ENCODE measurements at places on chromosomes 2 and 18.

DNA sequence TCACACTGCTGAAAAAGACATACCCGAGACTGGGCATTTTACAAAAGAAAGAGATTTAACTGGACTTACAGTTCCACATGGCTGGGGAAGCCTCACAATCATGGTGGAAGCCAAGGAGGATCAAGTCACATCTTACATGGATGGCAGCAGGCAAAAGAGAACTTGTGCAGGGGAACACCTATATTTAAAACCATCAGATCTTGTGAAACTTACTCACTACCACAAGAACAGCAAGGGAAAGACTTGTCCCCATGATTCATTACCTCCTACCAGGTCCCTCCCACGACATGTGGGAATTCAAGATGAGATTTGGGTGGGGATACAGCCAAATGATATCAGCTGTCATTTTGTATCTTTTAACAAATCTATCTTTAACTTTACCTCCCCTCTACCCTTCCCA, 251.1 kb upstream of the RASGRP3 start:
- DNase-seq = no peak

DNA sequence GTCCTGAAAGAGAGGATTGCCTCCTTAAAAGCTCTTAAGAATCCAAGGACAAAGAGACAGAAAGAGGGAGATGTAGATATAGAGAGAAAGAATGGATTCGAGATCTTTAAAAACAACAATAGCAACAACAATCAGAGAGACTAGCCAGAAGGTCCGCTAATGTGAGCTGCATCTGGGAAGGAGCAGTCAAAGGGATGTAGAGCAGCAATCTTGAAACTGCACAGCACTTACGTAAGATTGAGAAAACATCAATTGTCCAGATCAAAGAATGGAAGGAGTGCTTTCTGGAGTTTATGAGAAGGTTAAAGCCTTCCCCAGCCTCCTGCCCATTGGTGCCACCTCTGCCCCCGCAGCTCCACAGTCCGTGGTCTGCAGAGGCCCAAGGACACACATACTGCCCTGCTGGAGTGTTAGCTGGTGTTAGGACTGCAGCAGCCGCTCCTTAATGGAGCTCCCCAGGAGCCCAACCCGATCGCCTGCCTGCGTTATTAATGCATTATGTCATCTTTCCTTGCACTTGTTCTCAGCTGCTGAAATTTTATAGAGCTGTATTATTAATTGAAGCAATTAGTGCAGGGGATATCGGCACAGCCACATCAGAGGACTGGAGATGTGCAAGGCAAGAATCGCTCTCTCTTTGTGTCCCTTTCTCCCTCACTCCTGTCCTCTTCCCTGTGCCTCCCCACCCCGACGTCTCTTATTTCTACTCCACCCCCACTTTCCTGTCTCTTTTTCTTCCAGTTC, 94.2 kb upstream of the STPG4 start:
- no peak for DNase-seq

- DNase-seq = no peak
Measured at GRCh38 chr2:240236217-240237111, 96.0 kb upstream of the OTOS start.

DNA sequence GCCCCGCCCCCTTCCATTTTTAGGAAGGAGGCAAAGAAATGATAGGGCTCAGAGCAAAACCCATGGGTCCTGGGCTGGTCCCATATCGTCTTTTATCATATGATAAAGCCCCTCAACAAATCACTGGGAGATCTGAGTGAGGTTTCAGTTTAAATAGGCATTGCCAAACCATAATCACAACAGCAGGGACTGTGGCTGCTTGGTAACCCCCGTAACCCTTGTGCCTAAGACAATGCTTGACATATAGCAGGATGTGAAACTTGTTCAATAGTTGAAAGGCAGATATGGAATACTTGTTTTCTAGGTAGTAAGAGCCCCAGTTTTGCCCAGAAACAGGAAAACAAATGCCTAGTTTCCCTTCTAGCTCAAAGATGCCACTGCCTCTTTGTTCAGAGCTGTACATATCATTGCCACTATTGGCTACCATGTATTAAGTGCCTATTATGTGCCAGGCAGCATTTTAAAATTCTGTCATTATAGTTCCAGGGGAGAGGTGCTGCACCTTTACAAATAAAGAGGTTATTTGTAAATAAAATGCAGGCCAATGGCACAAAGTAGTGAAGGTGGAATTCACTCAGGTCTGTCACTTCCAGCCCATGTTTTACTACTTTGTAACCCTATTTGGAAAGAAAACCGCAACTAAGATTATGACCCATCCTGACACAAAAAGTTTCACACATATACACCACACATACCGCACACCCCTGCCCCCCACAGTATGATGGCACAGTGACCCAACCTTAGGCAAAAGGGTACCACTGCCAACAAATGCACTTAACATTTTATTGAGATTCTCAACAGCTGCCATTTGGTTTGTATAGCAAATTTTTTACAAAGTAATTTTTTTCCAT, 14.2 kb downstream of the NAGK start:
- DNase-seq = no peak

GRCh38 chr2:106339132-106339531, 129.1 kb downstream of the RGPD3 start:
- no peak for DNase-seq

DNA sequence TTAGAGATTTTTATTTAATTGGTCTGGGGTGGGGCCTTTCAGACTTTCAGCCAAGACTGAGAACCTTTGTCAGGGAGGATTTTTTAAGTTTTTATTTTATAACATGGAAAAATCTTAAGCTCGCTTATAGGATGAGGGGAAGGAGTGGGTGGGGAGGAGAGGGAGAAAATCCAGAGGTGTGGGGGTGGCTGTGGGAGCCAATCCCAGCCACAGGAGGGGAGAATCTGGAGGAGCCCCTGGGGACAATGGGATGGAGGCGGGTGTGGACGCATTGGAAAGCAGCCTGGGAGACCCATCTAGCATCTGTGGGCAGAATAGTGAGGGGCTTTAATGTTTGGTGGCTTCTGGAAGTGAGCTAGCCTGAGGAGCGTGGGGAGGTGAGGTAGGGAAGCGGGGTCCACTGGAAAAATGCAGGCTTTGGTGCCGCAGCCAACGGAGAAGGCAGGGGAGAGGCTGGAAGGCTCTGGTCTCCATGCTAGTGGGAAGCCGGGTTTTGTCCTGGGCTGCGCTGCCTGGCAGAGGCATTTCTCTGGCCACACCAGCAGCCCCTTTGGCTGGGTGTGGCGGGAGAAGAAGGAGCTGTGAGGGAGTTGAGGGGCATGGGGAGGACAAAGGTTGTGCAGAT, 11.5 kb upstream of the INPP5D start:
- no peak for DNase-seq

- DNase-seq = no peak
Measured at GRCh38 chr18:57220480-57220879, 73.6 kb downstream of the BOD1L2 start.

DNA sequence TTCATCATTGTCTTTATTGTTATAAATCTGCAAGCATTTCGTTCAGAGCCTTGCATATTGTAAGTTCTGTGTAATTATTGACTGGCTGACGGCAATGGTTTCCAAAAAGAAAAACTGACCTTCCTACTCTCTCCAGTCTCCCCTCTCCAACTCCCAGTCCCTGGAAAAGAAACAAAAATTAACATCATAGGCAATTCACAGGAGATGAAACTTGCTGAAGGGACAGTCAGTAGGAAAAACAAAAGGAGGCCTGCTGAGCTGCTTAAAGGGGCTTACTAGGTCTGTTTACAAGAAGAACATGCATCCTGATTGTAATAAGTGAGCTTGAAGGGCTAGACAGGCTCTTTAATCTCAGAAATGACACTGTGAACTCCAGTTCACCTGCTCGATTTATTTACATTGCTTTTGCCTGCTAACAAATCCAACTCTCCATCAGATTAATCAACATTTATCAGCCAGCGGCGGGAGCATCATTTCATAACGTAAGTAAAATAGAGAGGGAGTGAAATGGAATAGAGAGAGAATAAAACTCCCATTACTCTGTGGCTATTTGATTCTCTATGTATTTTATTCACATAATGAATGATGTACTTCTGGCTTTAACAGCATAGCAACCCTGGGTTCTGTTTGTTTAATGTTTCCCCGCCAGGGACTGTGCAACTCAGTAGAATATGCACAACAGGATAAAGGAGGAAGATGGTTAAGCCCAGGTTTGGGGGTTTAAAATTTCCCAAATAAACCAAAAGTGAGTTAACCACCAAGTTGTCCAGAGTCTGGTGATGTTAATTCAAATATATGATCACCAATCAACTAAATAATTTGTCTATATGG, 256.7 kb upstream of the SETBP1 start:
- no peak for DNase-seq

GRCh38 chr18:6950641-6951040, 167.0 kb downstream of the LAMA1 start:
- DNase-seq = no peak

DNA sequence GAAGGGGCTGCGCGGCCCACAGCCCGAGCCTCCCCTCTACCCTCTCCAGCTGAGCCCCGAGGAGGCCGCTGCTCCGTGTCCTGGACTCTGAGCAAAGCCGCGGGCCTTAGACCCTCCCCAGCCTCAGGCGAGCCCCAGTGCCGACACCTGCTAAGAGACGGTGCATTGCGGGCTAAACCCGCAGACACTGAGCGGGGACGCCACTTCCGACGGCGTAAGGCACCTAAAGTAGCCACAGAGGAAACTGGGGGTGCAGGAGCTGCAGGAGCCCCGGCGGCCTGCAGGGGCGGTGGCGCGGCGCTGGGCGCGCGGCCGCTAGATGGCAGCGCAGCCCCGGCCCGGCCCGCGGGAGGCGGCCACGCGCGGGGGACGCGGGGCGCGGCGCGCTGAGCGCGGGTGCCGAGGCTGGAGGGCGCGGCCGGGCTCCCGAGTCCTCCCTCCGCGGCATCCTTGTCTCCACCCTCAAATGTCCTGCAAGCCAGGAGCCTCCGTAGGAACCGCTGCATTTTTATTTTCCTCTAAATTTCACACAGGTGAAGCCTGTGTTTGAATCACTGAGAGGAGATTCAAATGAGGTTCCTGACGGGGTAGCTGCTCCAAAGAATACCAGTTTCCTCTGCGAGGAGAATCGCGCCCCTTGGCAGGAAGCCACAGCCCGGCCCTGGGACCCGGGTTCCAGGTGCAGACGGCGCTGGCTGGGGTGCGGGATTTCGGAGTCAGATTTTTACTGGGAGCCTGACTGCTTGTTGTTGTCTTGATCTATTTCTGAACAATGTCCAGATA, 650.5 kb downstream of the GALR1 start:
- DNase-seq = peak; percentile 13

DNA sequence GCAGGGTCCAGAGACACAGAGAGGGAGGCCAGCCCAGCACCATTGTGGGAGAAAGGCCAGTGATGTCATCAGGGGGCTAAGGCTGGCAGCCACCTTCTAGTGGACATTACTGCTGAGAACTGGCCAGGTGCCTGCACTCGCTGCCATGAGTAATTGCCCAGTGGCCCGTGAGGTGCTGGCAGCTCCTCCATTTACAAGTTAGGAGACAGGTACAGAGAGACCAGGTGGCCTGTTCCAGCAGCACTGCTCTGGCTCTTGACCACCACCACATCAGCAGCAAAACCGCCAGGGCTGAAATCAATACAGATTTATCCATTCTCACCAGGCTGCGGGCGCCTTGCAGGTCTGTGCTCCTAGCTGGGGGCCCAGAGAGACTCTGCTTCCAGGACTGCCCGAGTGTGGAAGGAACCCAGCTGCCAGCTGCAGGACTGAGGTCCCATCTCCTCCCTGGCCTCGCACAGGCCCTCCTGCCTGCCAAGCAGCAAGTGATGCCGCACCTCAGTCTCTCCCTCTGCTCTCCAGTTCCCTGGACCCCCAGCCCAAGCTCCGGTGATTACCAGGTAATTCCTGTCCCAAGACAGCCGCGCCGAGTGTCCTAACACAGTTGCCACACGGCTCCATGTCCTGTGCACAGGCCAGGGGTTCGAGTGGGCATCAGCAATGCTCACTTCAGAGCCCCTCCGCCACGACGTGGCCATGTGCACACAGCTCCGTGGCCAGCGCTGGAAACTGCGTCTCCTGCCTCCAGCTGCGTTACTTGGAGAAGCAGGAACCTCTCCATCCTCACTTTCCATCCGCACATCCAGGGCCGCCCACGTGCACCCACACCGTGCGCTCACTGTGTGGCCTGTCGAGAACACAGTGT, 101.0 kb upstream of the CTDP1 start:
- DNase-seq = no peak

GRCh38 chr2:71620116-71620515, 166.8 kb downstream of the DYSF start:
- DNase-seq = no peak

DNA sequence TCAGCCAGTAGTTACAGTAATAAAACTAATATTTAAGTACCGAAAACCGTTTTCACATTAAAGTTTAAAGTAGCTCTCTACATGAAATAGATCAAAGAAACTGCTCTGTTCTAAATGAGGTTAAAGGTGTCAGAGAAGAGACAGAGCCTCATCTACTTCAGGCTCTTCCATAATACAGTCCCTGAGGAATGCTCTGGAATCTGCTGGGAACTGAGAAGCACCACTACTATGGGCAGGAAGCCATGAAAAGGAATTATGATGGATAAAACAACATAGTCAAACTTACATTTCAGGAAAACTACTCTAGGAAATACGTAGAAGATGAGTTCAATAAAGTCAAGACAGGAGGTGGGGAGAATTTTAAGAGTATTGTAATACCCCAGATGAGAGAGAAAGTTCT, 60.0 kb downstream of the ROCK1 start:
- DNase-seq = no peak

DNA sequence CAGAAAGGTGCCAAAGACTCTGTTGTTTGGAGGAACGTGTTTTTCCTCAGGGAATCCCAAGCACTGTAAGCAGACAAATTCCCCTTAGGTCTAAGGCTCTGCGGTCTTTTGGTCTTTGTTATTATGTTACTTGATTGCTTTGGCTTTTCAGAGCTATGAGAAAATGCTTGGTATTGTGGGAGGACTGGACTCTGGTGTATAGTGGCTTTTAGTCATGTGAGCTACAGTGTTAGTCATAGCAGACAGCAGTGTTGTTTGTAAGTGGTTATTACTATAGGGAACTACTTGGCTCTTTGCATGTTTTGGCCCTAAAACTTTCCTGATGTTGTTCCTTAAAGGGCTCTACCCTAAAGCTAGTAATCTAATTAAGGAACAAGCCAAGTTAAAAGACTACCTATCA, 956.2 kb upstream of the LRATD1 start:
- DNase-seq = no peak

DNA sequence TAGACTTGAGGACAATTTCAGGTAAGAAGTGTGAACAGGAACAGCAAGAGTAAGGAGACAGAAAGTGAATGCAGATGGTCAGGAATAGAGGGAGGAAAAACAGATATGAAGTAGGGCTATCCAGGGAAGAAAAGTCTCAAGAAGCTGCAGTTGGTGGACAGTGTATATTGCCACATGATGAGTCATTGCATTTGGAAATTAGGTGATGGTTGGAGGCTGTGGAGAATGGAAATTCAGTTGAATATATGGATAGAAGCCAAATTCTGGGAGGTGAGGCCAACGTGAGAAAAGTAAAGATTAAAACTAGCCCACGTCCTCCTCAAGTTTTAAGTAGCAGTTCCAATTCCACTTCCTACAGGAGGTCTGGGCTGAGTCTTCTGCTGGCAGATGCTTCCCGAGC, 158.4 kb downstream of the UBE2E3 start:
- DNase-seq = no peak
